Colonic mucosa (tissue), 4 donors: ENCODE measurements at places on chromosomes 6 and 20. TPM values are rescaled to one million over a fixed set of nuclear protein-coding genes. Genes with fewer than 3 reads are reported as not detected.

FOXF2 gene
- 4.2 TPM for total RNA-seq

ENPP5 gene
- 3.6 TPM for total RNA-seq

OR12D3 gene
- not detected for total RNA-seq

DNA sequence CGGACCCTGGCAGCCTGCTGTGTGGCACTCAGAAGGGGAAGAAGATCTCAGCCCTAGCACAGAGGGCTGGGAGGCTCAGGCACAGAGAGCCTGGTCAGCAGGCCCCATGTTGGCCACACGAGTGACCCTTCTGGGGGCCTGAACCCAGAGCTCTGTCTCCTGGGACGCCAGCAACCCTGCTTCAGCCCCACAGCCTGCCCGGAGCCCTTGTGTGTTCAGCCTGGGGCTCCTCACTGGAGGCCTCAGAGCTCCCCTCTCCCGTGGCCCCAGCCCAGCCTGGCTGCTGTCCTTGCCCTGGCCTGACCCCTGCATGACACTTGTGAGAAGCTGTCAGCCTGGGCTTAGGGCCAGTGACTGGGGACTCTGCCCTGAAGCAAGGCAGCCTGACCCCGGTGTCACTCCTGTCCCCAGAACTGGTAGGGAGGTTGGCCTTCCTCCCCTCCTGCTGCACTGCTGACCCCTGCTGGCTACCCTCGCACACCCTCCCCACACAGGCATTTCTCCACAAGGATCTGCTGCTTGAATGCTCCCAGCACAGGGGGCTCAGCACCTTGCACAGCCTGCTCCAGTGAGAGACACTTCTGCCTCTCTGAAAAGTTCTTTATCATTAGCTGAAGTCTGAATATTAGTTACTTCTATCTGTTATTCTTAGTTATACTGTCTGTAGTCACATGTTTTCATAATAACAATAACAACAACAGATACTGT, 15.4 kb upstream of the IP6K3 start:
- peak; percentile 83 for DNase-seq

- DNase-seq = peak; percentile 14
These were observed 162.5 kb downstream of the DLL1 start for GRCh38 chr6:170128346-170128745.
